ENCODE measurements at places on chromosomes 16 and 17. TPM values are rescaled to one million over a fixed set of nuclear protein-coding genes. Genes with fewer than 3 reads are reported as not detected.

The PRSS33 gene
- not detected for total RNA-seq

The SLC47A1 gene
- 18.6 TPM for total RNA-seq

The RRN3 gene
- total RNA-seq = 23.0 TPM

The KRTAP2-3 gene
- total RNA-seq = not detected

The RGS11 gene
- 8.2 TPM for total RNA-seq

The TMEM235 gene
- not detected for total RNA-seq

The TNFRSF17 gene
- 1.4 TPM for total RNA-seq

The SP6 gene
- 4.7 TPM for total RNA-seq

The PABPN1L gene
- not detected for total RNA-seq

The ARHGDIA gene
- total RNA-seq = 331 TPM

The ENPP7 gene
- total RNA-seq = 0.18 TPM

The SMIM22 gene
- total RNA-seq = 27.7 TPM

The GNAO1 gene
- total RNA-seq = 1.8 TPM

The CES4A gene
- 14.8 TPM for total RNA-seq

The MYH1 gene
- total RNA-seq = not detected
